ENCODE measurements at places on chromosomes 11 and 22.
A peak's percentile ranks its signal among the peaks of the same experiment; 100 is the strongest.

- no peak for DNase-seq
Measured at GRCh38 chr11:134838708-134839107, 426.7 kb upstream of the B3GAT1 start.

GRCh38 chr11:83363312-83363711 lies 77.1 kb upstream of the CCDC90B start:
- DNase-seq, result no peak

GRCh38 chr11:11312738-11313137 lies 40.3 kb downstream of the CSNK2A3 start:
- no peak for DNase-seq

- DNase-seq, result no peak
Measured at GRCh38 chr11:8183111-8183510, 14.3 kb upstream of the RIC3 start.

DNA sequence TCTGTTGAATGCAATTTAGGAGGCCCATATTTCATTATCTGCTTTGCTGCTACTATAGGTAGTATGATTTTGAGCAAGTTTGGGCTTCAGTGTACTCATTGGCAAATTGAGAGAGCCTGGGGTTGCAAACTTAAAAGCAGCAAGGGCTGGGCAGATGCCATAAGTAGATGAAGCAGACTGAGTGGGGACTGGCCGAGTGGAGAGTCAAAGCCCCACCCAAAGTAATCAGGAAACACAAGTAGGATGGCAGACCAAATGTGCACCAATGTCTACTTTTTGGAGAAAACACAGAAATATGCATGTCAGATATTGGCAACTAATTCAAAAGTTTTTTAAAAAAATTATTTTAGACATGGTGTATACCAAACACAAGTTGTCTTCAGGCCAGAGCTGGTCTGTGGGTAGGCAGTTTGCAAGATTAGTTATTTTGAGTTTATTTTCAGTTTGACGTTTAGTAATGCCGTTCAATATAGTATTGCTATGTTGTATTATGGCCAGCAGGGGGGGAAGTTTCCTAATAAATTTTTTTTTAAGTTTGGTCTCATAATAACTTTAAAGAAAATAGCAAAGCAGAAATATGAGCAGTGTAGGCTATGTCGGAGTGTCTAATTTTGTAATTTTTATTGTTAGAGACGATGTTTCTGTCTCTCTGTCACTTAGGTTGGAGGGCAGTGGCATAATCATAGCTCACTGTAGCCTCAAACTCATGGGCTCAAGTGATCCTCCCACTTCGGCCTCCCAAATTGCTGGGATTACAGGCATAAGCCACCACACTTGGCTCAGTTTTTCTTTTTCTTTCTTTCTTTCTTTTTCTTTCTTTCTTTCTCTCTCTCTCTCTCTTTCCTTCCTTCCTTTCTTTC lies 105.1 kb downstream of the HIPK3 start:
- peak; percentile 24 for DNase-seq

DNA sequence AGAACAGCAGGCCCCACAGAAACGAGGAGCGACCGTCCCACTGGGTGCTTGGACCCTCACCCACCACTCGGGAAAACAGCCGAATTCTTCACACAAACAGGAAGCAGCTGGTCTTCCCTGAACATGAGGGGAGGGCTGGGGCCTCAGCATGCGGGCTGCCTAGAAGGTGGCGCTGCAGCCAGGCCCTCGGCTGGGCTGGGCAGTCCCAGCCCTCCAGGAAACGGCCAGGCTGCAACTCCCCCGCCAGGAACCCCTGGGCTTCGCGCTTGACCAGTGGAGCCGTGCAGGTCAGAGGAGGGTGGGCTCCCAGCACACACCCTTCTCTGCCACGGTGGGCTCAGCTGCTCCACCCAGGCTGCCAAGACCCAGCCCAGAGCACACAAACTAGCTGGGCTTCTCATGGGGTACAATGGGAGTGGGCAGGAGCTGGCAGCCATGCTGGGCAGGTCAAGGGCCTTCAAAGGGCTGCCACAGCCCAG lies 29.6 kb downstream of the IGF2 start:
- DNase-seq, result no peak

DNA sequence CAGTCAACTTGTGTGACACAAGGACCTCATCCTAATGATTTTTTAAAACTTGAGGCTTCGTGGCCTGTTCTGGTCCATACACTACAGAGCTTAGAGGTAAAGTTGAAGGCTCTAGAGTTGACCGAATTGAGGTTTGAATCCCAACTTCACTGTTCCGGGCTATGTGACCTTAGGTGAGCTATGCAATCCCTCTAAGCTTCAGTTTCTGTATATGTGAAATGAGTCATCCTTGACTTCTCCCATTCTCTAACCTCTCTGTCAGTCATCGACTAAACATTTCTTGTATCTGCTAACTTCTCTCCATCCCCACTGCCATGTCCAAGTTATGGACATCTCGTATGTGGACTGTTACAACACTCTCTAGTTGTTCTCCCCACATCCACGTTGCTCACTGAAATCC lies 178.2 kb upstream of the TMEM45B start:
- DNase-seq, result no peak
